CD4-positive, alpha-beta T cell treated with Interleukin-6 at 100 ng/mL for 8 hours (primary cell): ENCODE measurements at places on chromosomes 1 and 21.
A peak's percentile ranks its signal among the peaks of the same experiment; 100 is the strongest.

- no peak for DNase-seq
Measured at GRCh38 chr1:145758116-145758515, 38.8 kb downstream of the CD160 start.

- DNase-seq: no peak
Measured at GRCh38 chr1:170388489-170388888, 143.5 kb upstream of the GORAB start.

DNA sequence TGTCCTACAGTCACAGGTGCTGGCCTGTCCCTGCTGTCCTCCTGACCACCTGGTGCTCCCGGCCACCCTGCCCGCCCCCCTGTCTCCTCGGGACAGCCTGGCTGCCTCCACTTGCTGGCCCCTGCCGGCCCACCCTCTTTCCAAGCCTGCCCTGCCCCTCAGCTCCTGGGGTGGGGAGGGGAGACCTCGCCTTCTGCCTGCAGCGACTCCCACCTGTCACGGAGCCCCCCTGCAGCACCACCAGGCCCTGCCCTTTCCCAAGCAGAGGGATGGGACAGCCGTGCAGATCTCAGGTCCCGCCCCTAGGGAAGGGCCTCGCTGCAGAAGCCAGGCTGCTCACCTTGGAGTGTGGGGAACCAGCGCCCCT, 7.5 kb downstream of the LRRC3 start:
- no peak for DNase-seq

DNA sequence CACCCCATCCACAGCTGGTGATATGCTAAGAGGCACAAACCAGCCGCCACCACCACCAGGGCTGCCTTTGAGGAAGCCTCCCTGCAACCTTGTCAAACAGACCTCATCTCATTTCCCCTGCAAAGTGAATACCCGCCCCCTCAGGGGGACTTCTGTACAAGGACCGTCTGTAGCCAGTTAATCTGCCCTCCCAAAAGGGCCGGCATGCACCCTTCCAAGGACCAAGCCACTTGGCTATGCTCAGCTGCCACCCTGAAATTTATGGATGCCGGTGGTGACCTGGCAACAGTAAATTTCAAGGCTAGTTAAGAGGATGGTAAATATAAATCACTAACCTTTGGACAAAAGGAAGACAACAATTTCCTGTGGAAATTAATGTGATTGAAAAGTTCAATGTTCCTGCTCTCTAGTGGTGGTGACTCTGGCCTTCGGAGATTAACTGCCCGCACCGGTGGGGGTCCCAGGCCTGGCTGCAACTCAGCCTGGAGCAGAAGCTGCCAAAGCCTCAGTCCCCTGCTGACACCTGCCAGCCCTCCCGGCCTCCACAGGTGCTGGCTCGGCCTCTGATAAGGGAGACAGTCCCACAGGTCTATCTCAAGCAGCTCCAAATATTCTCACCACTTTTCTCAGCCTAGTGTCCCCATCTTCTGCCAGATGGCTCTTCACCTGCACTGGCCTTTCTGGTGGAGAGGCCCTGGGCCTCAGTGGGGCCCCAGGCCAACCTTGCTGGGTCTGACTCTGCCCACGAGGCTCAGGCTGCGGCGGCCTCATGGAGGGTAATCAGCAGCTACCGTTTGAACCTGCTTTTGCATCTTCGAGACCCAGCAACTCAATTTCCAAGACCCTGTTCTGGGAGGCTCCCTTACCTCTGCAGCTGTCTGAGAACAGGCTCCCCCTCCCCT, 12.2 kb downstream of the TMEM53 start:
- DNase-seq: no peak

GRCh38 chr1:174519844-174520243, 72.1 kb downstream of the GPR52 start:
- no peak for DNase-seq

- DNase-seq: no peak
Measured at GRCh38 chr1:246949956-246950355, 18.2 kb upstream of the AHCTF1 start.

- no peak for DNase-seq
Measured at GRCh38 chr1:223242382-223242955, 99.4 kb upstream of the TLR5 start.

DNA sequence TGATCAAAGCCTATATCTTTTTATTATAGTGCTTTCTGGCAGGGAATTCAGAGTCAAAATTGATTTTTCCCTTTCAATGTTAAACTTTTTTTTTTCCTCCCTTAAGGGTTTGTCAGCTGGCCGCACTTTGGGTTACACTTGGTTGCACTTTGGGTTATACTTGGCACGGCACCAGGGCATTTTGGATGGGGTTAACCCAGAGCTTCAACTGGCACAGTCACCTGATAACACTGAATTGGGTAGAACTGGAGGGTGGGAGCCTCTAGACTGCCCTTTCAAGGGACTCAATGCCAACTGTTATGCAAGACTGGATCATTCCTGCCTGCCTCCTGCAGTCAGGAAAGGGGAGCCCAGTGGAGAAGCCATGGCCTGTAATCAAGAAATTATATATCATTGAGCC, 211.5 kb downstream of the KCNJ6 start:
- no peak for DNase-seq

- DNase-seq: no peak
Measured at GRCh38 chr1:54254055-54254454, 54.1 kb downstream of the MRPL37 start.

GRCh38 chr21:40173816-40174215, 306.6 kb downstream of the PCP4 start:
- no peak for DNase-seq

DNA sequence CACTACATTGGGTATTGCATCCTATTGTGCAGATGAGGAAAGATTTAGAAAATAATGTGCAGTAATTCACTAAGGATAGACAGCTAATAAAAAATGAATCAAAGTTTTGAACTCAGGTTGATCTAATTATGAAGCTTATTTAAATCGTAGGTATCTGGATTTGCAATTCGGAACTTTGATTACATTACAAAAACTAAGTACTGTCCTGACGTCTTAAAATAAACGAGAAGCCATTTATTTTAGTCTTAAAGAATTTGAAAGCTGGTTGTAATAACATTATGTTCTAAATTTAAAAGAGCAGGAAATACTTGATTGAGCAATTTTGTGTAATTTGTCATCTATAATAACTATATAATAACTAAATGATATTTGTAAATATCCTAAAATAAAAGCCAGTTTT, 235.9 kb downstream of the TPR start:
- no peak for DNase-seq

DNA sequence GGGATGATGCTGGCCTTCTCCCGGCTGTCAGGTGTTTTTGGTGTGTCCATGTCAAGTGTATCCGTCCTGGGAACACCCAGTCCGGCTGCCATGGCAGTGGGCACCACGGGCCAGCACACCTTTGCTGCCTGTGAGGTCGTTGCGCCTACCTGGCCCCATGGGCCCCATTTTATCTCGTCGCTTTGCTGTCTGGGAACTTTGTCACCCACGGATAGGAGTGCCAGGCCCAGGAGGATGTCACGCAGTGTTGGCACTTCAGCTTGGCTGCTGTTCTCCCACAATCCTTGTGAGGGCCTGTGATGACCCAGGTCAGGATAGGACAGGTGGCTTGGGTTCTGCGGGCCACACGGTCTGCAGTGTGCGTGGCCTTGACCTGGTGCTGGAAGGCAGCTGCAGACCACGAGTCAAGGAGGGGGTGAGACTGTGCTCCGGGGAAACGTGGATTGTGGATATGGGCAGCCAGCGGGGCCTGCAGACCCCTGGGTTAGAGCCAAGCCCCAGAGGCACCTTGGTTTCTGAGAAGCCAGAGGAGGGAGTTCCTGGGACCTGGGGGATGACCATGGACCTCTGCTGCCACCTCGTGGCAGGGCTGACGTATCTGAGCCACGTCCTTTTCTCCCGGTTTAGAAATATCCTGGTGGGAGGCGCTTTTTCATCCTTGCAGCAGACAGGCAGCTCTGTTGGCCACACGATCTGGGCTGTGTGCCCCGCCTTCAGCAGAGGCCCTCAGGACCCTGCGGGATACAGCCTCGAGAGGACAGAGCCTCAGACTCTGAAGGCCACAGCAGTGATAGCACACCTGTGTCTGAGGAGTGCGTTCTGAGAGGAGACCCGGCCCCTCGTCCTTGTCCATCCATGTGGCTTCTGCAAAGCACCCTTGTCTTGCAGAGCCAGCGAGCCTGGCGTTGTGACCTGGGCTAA, 161.1 kb upstream of the COL6A1 start:
- peak; percentile 69 for DNase-seq

- DNase-seq: no peak
Measured at GRCh38 chr1:15288173-15288926, 41.3 kb downstream of the FHAD1 start.

DNA sequence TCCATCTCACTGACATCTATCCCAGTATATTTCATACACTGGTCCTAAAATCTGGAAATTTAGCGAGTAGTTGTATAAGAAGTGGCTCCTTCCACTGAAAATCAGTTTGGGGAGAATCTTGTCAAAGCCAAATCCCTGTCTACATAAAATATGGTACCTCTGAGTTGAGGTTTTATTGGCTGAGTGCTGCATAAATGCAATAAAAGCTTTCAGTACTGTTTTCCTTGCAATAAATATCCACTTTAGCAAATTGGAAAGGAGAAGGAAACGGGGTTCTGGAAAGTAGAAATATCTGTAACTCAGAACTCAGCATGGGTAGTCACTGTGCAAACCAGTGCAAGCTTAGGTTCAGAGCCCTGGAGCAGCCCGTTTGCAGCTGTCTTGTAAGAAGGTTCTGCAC, 580.2 kb downstream of the SMYD3 start:
- no peak for DNase-seq

DNA sequence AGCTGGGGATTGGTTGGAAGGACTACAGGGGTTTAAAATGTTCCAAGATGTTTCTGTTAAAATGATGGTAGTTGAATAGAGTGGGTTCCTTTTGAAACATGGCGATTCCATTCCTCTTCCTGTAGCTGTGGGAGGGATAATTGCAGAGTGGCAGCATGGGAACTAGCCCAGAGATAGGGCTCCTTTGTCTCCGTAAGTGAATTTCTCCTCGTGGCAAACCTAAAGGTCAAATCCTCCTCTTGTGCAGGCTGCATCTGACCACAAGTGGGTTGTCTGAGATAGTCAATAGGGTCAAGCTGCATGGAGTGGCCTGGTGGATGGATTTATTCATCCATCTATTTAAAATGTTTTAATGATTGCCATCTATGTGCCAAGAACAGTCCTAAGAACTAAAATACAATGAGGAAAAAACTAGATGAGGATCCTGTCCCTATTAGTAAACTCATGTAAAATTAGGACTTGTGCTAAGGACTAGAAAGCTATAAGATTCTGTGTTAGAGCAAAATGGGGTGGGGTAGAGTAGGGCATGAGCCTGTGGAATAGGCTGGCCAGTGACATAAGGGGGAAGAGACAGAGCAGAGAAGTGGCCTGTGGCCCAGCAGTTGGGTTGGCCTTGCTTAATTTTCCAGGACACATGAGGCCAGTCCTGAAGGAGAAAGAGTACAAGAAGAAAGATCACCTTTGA, 89.1 kb upstream of the IVNS1ABP start:
- DNase-seq: no peak

- no peak for DNase-seq
Measured at GRCh38 chr1:74470251-74470650, 42.2 kb downstream of the LRRC53 start.
